Posterior cingulate gyrus (tissue), 11 donors: ENCODE measurements at places on chromosomes 1 and 21.

- DNase-seq, result no peak
Observed at GRCh38 chr1:94265011-94265422, 27.6 kb upstream of the ARHGAP29 start.

- no peak for DNase-seq
Observed at GRCh38 chr1:211345719-211346118, 19.1 kb downstream of the TRAF5 start.

GRCh38 chr1:104072915-104073371 lies 323.2 kb downstream of the AMY1C start:
- no peak for DNase-seq

GRCh38 chr1:231162297-231162969 lies 575 bp downstream of the TRIM67 start:
- DNase-seq, result no peak

DNA sequence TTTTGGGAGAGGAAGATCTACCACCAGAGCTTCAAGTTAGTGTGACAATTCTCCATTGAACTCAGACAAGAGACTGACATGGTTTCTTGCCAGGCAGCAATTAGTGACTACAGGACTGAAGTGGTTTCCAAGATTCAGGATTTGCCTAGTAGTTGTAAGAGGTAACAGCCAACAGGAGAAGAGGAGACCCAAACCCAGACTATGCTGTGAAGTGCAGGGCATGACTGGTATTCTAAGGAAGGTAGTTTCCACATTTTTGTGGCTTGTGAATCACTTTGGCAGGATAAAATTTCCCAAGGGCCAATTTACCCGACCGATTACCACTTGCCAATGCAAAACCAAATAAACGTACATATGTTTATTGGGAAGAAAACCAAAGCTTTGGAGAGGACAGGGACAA lies 14.7 kb upstream of the RAP1A start:
- no peak for DNase-seq

- DNase-seq, result no peak
Observed at GRCh38 chr21:45339421-45340402, 52.0 kb upstream of the POFUT2 start.

- no peak for DNase-seq
Observed at GRCh38 chr1:33468967-33469366, 3.5 kb upstream of the ZSCAN20 start.

- DNase-seq, result no peak
Observed at GRCh38 chr1:7583291-7584096, 187.6 kb upstream of the VAMP3 start.
